ENCODE measurements at places on chromosomes 13 and 19.

- no peak for DNase-seq
These were observed 48.6 kb downstream of the FAM124A start for GRCh38 chr13:51270623-51271415.

GRCh38 chr13:106155411-106155810, 380.1 kb downstream of the EFNB2 start:
- no peak for DNase-seq

GRCh38 chr19:50977626-50978025, 6.1 kb downstream of the KLK7 start:
- DNase-seq, result no peak

DNA sequence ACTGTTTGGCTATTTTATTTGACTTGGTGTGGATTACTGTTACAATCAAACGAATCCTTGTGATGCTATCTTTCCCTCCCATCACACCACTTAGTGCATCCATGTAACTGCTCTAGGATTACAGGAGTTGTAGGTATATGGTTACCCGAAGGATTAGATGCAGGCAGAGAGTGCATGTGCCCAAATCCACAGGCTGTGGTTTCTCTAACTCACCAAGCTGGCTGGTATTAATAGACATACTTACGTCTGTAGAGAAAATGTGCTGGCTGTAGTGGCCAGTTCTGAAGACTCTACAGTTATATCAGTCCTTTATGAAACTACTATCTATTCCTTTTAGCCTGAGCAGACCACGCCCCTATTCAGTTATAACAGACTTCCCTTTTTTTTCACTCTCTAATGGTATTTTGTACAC, 1.1 kb upstream of the HMGB1 start:
- no peak for DNase-seq

- no peak for DNase-seq
These were observed 15.7 kb downstream of the FEM1A start for GRCh38 chr19:4807188-4807587.

- no peak for DNase-seq
These were observed 474 bp upstream of the IFT88 start for GRCh38 chr13:20566468-20566897.

GRCh38 chr13:33106656-33107360, 90.6 kb downstream of the KL start:
- no peak for DNase-seq

DNA sequence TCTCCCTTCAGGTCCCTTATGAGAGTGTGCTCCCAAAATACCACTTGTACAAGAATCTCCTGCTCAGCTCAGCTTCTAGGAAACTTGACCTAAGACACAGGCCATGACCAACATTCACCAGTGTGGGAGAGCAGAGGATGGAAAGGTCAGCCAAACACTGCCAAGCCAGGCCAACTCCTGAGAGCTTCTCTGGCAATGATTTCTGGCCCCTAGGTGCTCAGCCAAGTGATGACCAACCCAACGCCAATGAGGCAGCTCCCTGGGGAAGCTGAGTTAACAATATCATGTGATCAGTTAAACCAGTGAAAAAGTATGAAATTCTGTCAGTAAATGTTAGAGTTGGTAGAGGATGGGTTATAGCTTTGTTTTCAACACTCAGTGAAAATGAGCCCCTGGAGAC, 49.1 kb upstream of the FLT1 start:
- no peak for DNase-seq

- DNase-seq, result no peak
These were observed 145.5 kb downstream of the DLEU7 start for GRCh38 chr13:50697746-50698539.

DNA sequence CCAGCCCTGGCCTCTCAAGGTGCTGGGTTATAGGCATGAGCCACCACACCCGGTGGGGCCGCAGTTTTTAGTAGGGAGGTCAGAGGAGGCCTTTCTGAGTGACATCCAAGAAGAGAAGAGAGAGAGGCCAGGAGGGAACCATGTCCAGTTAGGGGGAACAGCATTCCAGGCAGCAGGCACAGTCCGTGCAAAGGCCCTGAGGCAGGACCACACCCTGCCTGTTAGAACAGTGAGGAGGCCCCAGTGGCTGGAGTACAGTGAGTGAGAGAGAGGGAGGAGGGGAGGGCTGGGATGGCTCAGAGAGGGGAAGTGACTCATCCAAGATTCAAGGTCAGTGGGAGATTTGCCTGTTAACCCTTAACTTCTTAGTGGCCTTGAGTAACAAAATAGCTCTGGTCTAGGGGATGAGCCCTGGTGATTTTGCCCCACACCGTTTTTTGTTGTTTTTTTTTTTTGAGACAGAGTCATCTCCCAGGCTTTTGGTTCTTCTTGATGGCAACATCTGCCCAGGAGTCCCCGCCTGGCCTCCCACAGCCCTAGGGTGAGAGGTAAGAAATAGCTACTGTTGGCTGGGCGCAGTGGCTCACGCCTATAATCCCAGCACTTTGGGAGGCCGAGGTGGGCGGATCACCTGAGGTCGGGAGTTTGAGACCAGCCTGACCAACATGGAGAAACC, 2.7 kb upstream of the PLIN3 start:
- DNase-seq, result peak; percentile 42

GRCh38 chr19:3834349-3835054, 34.3 kb downstream of the ZFR2 start:
- no peak for DNase-seq

- peak; percentile 66 for DNase-seq
These were observed 13.6 kb downstream of the UBAC2 start for GRCh38 chr13:99214232-99214631.

DNA sequence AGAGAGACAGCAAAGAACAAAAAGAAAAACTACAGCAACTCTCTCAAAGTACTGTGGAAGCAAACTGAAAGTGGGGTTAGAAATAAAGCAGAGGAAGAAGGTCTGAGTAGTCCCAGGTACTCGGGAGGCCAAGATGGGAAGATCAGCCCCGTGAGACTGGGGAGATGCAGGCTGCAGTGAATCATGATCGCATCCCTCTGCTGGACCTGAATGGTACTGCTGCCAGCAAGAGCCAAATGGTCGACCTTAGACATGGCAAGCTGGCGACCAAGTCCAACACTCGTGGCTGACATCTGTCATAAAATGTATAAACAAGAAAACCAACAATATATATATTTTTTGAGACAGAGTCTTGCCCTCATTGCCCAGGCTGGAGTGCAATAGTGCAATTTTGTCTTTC, 33.7 kb upstream of the ZNF724 start:
- peak; percentile 64 for DNase-seq

GRCh38 chr13:59157181-59157580, 1006.5 kb downstream of the DIAPH3 start:
- no peak for DNase-seq

DNA sequence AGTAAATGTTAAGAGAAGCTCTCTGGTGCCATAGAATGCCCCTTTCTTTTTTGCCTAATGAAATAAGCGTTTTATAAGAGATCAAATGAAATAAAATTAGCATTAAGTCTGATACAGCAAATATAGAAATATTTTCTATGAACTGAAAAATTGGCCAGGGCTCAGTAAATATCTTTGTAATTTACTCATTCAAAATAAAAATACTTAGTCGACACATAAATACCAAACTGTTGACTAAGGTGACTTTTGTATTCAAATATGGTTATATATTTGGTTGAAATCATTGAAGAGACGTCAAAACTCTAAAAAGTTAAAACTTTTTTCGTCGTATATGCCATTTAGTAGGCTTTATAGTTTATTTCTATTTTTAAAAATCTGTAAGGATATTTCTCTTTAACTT, 25.6 kb downstream of the IPO5 start:
- no peak for DNase-seq

DNA sequence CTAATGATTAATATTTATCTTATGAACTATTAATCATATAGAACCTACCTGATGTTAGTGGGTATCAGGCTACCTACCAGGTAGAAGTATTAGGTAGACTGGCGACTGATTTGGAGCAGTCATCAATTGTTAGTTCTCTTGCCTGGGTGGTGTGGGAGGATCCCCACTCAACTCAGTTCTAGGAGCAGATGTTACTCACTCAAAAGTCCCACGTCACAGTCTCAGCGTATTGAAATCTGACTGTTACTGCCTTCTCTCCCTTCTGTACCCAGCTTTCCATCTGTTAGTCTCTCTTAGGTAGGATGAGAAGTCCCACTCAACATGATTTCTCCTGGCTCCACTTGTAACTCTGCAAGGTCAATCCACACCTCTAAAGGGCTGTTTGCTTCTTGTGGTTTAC, 102.7 kb downstream of the OLFM4 start:
- DNase-seq, result no peak

DNA sequence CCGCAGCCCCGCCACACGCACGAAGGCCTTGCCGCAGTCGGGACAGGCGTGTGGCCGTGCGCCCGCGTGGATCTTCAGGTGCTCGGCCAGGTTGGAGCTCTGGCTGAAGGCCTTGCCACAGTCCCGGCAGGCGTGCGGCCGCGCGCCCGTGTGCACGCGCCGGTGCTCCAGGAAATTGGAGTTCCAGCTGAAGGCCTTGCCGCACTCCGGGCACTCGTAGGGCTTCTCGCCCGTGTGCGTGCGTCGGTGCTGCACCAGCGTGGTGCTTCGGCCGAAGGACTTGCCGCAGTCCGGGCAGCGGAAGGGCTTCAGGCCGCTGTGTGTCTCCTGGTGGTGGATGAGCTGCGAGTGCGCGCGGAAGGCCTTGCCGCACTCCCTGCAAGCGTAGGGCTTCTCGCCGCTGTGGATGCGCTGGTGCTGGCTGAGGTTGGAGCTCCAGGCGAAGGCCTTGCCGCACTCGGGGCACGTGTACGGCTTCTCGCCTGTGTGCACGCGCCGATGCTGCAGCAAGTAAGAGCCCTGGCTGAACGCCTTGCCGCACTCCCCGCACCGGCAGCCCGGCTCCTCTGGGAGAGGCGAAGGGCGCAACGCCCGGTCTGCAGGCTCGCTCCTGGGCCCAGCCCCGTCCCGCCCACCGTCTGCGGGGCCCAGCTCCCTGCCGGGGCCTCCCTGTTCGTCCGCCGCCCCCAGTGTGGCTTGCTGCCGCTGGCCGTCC, 3.6 kb upstream of the A1BG start:
- no peak for DNase-seq

GRCh38 chr19:49987159-49987698, 26.3 kb upstream of the SIGLEC11 start:
- DNase-seq, result peak; percentile 82

DNA sequence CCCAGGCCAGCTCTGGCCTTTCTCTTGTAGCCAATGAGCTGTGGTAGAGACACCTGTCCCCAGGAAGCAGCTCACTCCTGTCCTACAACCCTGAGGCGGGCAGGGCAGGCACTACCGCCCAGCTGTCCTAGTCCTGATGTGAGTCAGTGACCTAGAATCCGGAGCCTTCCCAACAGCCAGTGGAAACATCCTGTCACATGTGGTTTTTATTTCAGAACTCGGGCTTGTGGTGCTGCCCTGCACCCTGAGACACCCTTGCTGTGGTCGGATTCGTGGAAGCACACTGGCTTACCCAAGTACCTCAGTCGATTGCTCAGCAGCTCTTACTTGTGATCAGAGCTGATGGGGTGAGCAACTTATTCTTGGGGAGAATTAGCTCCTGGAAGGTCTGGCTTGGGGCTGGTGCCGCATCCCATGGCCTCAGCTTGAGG, 83.6 kb upstream of the ARHGEF7 start:
- DNase-seq, result peak; percentile 10

GRCh38 chr13:53460796-53461195, 432.2 kb downstream of the OLFM4 start:
- no peak for DNase-seq

- no peak for DNase-seq
These were observed 67.8 kb upstream of the ZDHHC20 start for GRCh38 chr13:21526707-21527540.

Measured in activated naive CD8-positive, alpha-beta T cell treated with anti-CD3 and anti-CD28 coated beads, Interleukin-2, amount 50 U/mL, for 24 hours (primary cell).